Activated CD8-positive, alpha-beta memory T cell treated with anti-CD3 and anti-CD28 coated beads, Interleukin-2, amount 10 ng/mL, durations not matched to agents 7 days and 5 days (primary cell): ENCODE measurements at places on chromosomes 7 and 10. TPM values are rescaled to one million over a fixed set of nuclear protein-coding genes. Genes with fewer than 3 reads are reported as not detected.
A peak's percentile ranks its signal among the peaks of the same experiment; 100 is the strongest.

GRCh38 chr10:52586710-52587109 lies 185.9 kb downstream of the MBL2 start:
- no peaks in the 10 kb centered on the region for H3K4me1 ChIP-seq
- H3K4me3 ChIP-seq = no peak overlapping the region
- H3K27me3 ChIP-seq = no peaks in the 10 kb centered on the region
- no peak for DNase-seq
- H3K36me3 ChIP-seq = no peaks in the 10 kb centered on the region
- H3K27ac ChIP-seq = no peak overlapping the region

GRCh38 chr7:43763183-43763582 lies 4.7 kb downstream of the BLVRA start:
- H3K27ac ChIP-seq = no peak overlapping the region
- no peak for DNase-seq
- no peaks in the 10 kb centered on the region for H3K27me3 ChIP-seq
- peaks cover 16% of the 10 kb centered on the region for H3K4me1 ChIP-seq
- no peaks in the 10 kb centered on the region for H3K36me3 ChIP-seq

DNA sequence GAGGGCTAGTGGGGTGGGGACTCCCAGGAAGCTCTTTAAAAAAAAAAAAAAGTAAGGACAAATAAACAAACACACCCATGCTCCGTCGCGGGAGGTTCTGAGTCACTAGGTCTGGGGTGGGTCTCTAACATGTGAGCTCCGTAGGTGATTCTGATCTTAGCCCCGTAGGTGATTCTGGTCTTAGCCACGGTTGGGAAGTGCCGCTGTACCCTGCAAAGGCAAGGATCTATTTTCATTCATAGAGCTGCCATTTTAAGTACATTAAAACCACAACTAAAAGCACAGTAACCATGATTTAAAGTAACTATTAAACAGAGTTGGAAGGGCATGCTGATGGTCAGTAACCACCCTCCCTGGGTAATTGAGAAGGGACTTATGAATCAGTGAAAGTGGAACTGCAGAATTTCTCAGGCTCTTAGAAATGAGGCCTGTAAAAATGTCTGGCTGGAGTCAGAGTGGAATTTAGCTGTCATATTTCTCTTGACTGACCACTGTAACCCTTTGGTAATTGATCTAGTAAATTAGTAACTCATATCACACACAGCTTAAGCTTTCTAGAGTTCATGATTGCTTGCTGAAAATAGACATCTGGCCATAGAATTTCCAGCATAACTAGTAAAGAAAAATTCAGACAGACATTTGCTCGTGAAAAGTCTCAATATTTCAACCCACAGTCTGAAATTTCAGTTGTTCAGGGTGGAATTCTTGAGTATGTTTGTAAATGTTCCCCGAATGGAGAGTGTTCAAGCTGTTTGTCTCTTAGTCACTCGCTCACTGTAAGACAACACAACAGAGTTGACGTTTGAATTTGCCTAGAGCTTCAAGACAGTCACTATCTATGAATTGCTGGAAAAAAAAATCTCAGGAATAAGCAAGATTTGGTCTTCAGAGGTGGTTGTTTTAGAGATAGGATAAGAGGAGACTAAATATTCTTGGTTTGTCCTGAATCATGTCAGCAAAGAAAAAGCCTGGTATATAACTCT lies 34.2 kb upstream of the TCF7L2 start:
- peaks cover 15% of the 10 kb centered on the region for H3K27me3 ChIP-seq
- H3K4me1 ChIP-seq = no peaks in the 10 kb centered on the region
- no peak for DNase-seq
- no peak overlapping the region for H3K4me3 ChIP-seq
- no peak overlapping the region for H3K27ac ChIP-seq

- no peaks in the 10 kb centered on the region for H3K4me1 ChIP-seq
- no peak for DNase-seq
- H3K36me3 ChIP-seq = no peaks in the 10 kb centered on the region
Observed at GRCh38 chr7:101669307-101669706, 40.2 kb upstream of the MYL10 start.

- no peaks in the 10 kb centered on the region for H3K27me3 ChIP-seq
- no peak for DNase-seq
- peaks cover 38% of the 10 kb centered on the region for H3K36me3 ChIP-seq
Observed at GRCh38 chr10:17701301-17701700, 50.7 kb upstream of the TMEM236 start.

- peaks cover 18% of the 10 kb centered on the region for H3K27me3 ChIP-seq
- no peaks in the 10 kb centered on the region for H3K36me3 ChIP-seq
- no peaks in the 10 kb centered on the region for H3K4me1 ChIP-seq
- H3K27ac ChIP-seq = no peak overlapping the region
Observed at GRCh38 chr10:22278441-22278782, 37.8 kb upstream of the COMMD3 start.

DNA sequence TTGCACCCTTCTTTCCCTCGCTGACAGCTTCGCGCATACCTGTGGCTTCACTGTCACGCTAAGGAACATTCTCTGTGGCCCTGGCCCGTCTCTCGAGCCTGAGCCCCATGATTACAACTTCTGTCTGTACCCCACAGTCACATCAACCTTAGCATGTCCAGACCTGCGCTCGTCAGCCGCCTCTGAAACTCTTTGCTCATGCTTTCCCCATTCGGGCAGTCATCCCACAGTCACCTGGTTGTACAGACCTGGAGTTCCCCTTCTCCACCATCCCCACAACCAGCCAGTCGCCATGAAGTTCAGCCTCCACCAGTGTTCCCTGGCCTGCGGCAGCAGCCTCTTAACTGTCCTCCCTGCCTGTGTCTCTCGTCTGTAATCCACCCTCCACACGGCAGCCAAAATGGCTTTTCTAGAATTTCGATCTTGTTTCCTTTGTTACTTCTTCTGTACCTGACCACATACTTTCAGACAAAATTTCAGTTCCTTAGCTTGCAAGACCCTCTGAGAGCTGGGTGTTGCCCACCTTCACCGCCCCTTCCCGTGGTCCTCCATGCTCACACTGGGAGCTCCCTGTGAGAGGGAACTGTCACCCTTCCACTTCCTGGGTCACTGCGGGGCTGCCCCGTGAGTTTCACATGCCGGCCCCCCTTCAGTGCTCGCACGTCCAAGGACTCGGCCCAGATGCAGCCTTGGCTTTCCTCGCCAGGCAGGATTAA lies 229.2 kb downstream of the CELF2 start:
- H3K4me3 ChIP-seq = no peak overlapping the region
- no peak for DNase-seq
- no peaks in the 10 kb centered on the region for H3K27me3 ChIP-seq
- peaks cover 24% of the 10 kb centered on the region for H3K4me1 ChIP-seq

DNA sequence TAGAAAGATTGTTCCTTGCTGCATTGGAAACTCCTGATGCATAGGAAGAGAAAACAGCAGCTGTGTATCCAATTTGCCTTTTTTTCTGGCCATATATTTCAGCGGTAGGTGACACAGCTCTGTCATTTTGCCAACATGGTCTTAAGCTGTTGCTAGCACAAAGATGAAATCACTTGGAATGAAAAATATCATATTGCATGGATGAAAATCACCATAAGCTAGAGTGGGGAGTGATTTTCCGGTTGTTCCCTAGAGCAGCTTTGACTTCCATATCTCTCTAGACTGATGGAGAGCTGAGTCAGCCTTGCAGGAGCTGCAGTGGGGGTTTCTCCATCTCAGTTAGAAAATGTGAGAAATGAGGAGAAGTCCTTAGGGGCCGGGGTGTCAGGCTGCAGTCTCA lies 38.3 kb upstream of the BTBD16 start:
- DNase-seq = no peak
- no peak overlapping the region for H3K4me3 ChIP-seq
- H3K27me3 ChIP-seq = peaks cover 5% of the 10 kb centered on the region
- no peaks in the 10 kb centered on the region for H3K4me1 ChIP-seq
- H3K27ac ChIP-seq = no peak overlapping the region

DNA sequence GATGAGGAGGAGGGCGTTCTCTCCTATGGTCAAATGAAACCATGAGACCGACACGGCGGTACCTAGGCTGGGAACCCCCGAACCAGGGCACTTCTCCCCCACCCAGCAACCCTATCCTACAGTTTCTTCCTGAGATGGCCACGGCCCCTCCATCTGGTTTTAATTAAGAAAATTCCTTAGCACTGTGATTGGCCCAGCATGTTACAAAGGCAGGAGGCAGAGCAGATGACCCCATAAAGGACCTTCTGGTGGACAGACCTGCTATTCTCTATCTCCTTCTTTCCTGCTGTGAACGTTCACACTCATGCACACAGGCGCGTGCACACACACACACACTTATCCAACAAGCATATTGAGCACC lies 129.4 kb downstream of the RGS10 start:
- no peak for DNase-seq
- no peaks in the 10 kb centered on the region for H3K27me3 ChIP-seq
- H3K4me1 ChIP-seq = peaks cover 2% of the 10 kb centered on the region
- H3K4me3 ChIP-seq = no peak overlapping the region
- H3K27ac ChIP-seq = no peak overlapping the region

- H3K27me3 ChIP-seq = no peaks in the 10 kb centered on the region
- no peak overlapping the region for H3K4me3 ChIP-seq
- peaks cover 35% of the 10 kb centered on the region for H3K36me3 ChIP-seq
- peak overlapping the region; percentile 84 for H3K27ac ChIP-seq
Observed at GRCh38 chr7:152145853-152146466, 120.5 kb downstream of the GALNT11 start.

DNA sequence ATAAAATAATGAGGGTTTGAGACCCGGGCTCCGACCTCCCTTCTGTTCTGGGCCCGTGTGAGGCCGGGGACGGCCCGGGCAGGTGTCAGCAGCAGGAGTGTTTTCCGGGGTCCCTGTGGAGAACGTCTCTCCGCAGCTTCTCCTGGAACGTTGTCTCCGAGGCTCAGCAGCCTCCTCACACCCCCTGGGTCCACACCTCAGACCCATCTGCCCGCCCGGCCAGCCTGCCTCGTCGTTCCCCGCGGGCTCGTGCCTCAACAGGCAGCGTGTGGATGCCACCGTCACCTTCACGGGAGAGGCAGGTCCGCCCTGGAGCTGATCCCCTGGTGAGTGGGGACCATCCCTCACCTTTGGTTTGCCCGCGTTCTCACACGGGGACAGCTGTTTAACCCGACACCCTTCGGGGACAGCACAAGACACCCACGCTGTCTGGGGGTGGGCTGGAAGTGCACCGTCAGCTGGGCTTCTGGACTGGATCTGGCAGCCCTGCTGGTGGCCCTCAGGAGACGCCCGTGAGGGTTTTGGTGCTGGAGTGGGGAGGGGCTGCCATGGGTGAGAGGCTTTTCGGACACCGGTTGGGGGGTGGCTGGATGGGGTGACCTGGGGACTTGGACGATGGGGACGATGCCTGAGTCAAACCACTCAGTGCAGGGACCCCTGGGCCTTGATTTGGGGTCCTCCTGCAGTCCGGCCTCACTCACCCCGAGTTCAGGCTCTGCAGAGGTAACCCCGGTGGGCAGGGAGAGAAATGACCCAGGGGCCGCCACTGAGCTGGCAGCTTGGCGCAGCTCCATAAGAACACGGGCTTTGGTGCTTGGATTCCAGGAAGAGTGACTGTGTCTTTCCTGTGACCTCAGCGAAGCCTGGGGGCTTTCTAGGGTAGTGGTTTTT lies 131.7 kb downstream of the DNAJB6 start:
- no peak overlapping the region for H3K27ac ChIP-seq
- DNase-seq = no peak
- peaks cover 16% of the 10 kb centered on the region for H3K27me3 ChIP-seq
- H3K4me3 ChIP-seq = no peak overlapping the region
- H3K4me1 ChIP-seq = peaks cover 36% of the 10 kb centered on the region

GRCh38 chr10:71659111-71659634 lies 60.4 kb downstream of the C10orf105 start:
- no peak overlapping the region for H3K27ac ChIP-seq
- H3K36me3 ChIP-seq = no peaks in the 10 kb centered on the region
- no peak overlapping the region for H3K4me3 ChIP-seq
- no peaks in the 10 kb centered on the region for H3K4me1 ChIP-seq
- no peaks in the 10 kb centered on the region for H3K27me3 ChIP-seq

GRCh38 chr10:130559547-130559880 lies 423.3 kb downstream of the GLRX3 start:
- no peaks in the 10 kb centered on the region for H3K4me1 ChIP-seq
- no peak overlapping the region for H3K4me3 ChIP-seq
- H3K36me3 ChIP-seq = no peaks in the 10 kb centered on the region
- H3K27ac ChIP-seq = no peak overlapping the region
- no peak for DNase-seq

- H3K4me1 ChIP-seq = peaks cover 8% of the 10 kb centered on the region
- no peak overlapping the region for H3K27ac ChIP-seq
- no peaks in the 10 kb centered on the region for H3K27me3 ChIP-seq
- H3K36me3 ChIP-seq = no peaks in the 10 kb centered on the region
- DNase-seq = peak; percentile 45
Observed at GRCh38 chr10:101397140-101397539, 43.2 kb downstream of the BTRC start.

DNA sequence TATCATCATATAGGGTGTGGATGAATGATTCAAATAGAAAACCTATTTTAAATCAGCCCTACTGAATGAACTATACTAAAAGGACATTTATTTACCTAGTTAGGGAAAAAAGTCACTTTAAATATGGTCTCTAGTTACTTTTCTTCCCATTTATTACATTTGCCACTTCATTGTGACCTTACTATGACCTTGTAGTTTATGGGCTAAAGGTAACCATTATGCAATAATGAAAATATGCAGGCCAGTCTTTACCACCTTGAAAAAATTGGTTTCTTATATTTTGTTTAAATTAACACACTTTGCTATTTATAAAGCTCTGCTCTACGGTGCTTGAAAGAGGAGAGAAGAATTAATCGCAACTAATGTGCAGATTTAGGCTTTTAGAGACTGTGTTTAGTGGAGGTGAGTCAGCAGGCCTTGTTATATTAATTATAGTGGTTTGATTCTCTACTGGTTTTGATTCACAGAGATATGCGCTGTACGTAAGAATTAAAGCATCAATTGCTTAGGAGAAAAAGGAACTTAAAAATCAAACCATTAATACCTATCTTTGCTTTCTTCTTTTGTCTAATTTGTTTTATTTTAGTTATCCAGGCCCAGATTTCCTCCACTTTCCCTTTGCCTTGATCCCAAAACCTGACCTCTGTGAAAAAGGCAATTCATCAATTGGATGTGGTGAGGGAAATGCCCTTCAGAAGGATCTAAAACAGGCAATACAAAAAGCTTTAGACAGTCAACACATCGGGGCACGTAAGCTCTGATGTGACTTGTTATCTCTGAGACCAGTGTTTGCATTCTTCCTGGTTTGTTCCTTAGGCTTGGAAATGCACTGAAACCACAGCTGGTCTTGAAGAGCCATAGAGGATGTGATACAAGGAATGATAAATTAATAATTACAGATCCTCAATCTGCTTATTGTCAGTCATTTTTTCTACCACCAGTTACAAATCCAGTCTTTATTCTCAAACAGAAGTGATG lies 141.2 kb upstream of the HDAC9 start:
- DNase-seq = no peak
- H3K27ac ChIP-seq = no peak overlapping the region
- no peak overlapping the region for H3K4me3 ChIP-seq
- H3K27me3 ChIP-seq = no peaks in the 10 kb centered on the region

The GATAD1 gene
- total RNA-seq = 21.0 TPM

The JAKMIP3 gene
- 0.19 TPM for total RNA-seq
